ENCODE measurements at places on chromosomes 16 and 17.

DNA sequence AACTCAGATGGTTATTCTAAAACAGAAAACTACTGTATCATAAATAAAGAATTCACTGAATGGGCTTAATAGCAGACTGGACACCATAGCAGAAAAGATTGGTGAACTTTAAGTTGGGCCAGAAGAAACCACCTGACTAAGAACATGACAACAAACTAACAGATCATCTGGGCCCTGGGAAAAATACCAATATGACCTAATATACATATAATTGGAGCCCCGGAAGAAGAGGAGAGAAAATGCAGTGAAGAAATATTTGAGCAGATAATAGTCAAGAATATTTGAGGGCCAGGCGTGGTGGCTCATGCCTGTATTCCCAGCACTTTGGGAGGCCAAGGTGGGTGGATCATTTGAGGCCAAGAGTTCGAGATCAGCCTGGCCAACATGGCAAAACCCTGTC lies 25.5 kb upstream of the SDK2 start:
- no peak for DNase-seq

GRCh38 chr17:39573447-39574298 lies 34.0 kb downstream of the NEUROD2 start:
- peak; percentile 71 for DNase-seq

- DNase-seq, result no peak
Observed at GRCh38 chr17:70089513-70090148, 14.6 kb downstream of the KCNJ16 start.

DNA sequence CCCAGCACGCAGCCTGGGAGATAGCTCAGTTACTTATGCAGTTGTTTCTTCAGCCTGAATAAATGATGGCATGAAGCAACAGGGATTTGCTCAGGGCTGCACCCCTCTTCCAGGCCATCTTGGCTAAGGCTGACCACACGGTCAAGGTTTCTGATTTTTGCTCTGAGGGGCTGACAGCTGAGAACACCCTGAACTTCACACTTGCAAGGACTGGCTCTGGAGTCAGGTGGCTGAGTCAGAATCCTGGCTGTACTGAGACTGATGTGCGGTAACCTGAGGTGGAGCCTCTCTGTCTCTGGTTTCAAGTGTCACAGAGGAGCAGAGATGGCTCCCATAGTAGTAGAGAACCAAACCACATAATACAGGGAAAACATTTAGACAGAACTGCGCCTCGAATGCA lies 4.8 kb downstream of the MTHFSD start:
- DNase-seq, result no peak

GRCh38 chr17:48100591-48101011 lies 677 bp downstream of the CBX1 start:
- DNase-seq, result peak; percentile 74

DNA sequence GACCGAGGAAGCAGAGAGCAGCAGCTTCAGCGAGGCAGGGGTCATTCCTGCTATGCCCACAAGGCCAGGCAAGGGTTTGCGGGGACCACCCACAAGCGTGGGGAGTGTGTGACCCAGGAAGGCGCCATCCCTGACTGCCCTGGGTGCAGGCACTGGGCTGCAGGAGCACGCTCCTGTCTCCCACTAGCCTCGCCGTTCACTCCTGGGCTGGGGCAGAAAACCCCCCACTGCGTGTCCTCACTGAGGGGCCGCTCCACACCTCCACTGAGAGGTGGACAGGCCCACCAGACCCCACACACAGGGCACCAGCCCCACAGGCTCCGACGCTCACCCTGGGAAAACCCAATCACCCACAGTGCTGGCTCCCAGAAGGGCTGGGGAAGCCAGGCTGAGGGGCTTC lies 56.1 kb downstream of the KLHDC4 start:
- no peak for DNase-seq

GRCh38 chr17:1462164-1463112 lies 6.4 kb upstream of the CRK start:
- DNase-seq, result no peak

DNA sequence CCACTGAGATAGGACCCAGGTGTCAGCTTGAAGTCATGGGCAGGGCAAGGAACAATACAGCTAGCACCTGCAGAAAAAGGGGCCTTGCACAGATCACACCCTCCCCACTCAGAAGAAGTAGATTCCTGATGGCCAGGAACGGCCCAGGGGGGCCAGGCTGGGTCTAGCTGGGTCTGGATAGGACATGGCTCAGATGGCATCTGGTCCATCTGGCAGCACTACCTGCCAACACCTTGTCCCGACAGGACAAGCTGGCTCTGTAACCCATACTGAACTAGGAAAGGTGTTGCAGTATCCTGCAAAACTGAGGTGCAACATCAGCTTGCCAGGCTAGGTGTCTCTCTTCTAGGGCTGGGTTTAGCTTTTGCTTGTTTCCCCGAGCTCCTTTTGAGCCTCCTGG lies 38.9 kb upstream of the GFOD2 start:
- no peak for DNase-seq

DNA sequence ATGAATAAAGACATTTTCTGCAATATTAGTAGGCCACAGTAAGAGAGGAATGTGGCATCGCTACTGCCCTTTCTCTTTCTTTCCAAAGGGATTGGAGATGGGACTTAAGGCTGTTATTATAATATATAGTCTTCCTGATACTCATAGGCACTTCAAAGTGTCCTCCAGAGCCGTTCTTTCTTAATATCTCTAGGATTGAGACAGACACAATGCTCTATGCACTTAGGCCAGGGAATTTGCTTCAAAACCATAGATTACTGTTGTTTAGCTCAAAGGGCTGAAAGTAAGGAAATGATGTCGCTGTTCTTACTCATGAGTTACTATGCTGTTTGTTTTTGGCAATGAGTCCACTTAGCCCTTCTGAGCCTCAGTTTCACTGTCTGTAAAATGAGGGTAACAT lies 590.5 kb downstream of the CDH11 start:
- no peak for DNase-seq

GRCh38 chr16:11471548-11471947 lies 115.2 kb downstream of the LITAF start:
- DNase-seq, result no peak

DNA sequence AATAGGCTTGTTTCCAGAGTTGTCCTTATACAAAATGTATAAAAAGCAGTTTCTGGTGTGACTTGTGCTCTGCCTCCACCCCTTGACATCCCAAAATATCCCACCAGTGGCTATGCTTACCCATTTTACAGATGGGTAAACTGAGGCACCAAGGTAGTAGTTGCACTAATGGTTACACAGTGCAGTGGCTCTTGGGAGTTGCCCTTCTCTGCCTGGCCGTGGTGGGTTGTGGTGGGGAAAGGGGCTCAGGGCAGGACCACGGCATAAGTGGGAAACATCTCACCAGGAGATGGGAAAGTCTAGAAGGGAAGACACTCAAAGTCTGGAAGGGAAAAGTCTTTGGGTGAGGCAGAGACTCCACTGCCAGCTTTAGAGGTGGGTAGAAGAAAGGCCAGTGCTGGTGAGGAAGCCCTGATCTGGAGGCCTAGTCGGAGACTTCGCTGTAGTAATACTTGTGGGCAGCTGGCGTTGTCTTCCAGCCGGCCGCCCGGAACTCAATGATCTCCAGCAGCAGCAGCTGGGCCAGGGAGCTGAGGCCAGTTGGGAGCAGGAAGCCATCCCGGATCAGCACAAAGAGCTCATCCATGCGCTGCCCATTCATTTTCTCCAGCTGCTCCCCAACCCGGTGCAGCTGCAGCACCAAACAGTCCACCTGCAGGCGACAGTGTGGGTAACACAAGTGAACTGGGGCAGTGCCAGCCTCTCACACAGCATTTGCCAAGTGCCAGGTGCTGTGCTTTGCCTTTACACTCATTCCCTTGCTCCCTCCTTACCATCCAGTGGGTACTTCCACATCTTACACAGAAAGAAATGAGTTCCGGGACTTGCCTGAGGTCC lies 4.5 kb downstream of the MIF4GD start:
- DNase-seq, result no peak

DNA sequence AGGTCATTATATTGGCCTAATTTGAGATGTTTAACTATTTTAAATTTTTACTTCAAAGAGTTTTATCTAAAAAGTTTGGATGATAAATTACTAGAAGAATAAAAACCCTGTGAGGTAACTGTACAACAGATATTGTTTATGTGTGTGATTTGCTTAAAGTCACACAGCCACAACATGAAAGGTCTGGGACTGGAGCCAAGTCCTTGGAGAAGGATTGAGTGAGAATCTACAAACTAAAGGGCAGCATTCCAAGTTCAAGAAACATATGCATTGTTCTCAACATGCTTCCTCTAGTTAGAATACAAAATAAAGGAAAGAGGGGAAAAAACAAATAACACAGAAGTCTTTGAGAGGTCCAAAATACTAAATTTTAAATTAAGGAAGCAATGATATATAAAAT lies 131.5 kb upstream of the MON1B start:
- DNase-seq, result peak; percentile 35

DNA sequence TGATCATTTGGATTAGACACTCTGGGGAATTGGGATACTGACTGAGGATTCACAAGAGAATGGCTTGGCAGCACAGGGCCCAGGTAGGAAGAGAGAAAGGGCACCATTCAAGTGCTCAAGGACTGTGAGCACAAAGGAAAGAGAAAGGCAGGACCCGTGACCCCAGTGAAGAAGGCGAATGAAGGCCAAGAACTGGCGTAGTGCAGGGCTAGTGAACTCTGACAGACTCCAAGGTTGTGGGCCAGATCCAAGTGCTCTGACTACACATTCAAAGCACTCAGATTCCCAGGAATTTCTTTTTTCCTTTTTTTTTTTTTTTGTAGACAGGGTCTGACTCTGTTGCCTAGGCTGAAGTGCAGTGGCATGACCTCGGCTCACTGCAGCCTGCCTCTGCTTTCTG lies 5.0 kb downstream of the GTF3C1 start:
- no peak for DNase-seq

All from muscle of arm (tissue), 14 donors.